ENCODE measurements at places on chromosomes 4 and X. TPM values are rescaled to one million over a fixed set of nuclear protein-coding genes. Genes with fewer than 3 reads are reported as not detected.

HEPH gene
- 19.0 TPM for polyA plus RNA-seq

ASB9 gene
- 1.2 TPM for polyA plus RNA-seq

SHROOM3 gene
- 0.80 TPM for polyA plus RNA-seq

TRAM1L1 gene
- polyA plus RNA-seq = 2.0 TPM

HTN3 gene
- not detected for polyA plus RNA-seq

CXCL3 gene
- 0.72 TPM for polyA plus RNA-seq

SPIN2B gene
- polyA plus RNA-seq = 13.5 TPM

PAK3 gene
- 1.5 TPM for polyA plus RNA-seq

FAT4 gene
- polyA plus RNA-seq = 8.7 TPM

CTAG1A gene
- 0.12 TPM for polyA plus RNA-seq

NAT8L gene
- 1.7 TPM for polyA plus RNA-seq

ASB5 gene
- polyA plus RNA-seq = 0.11 TPM

MSL3 gene
- polyA plus RNA-seq = 33.5 TPM

TTC29 gene
- 0.07 TPM for polyA plus RNA-seq

NHSL2 gene
- polyA plus RNA-seq = 1.4 TPM

TLR2 gene
- polyA plus RNA-seq = 7.9 TPM

IL1RAPL1 gene
- 0.32 TPM for polyA plus RNA-seq

ERCC6L gene
- 0.23 TPM for polyA plus RNA-seq

PDCL2 gene
- not detected for polyA plus RNA-seq

OPN1MW gene
- not detected for polyA plus RNA-seq

BTC gene
- polyA plus RNA-seq = 30.0 TPM

C4orf36 gene
- 1.6 TPM for polyA plus RNA-seq

SOD3 gene
- 16.3 TPM for polyA plus RNA-seq

CXCR3 gene
- not detected for polyA plus RNA-seq

HSFX4 gene
- not detected for polyA plus RNA-seq

STBD1 gene
- polyA plus RNA-seq = 3.3 TPM

WDR17 gene
- 0.73 TPM for polyA plus RNA-seq

POLN gene
- 1.4 TPM for polyA plus RNA-seq

XAGE1A gene
- polyA plus RNA-seq = not detected

PRKG2 gene
- 0.15 TPM for polyA plus RNA-seq

PF4V1 gene
- polyA plus RNA-seq = not detected

UBQLN2 gene
- polyA plus RNA-seq = 18.5 TPM

F8A2 gene
- polyA plus RNA-seq = not detected

IGFBP7 gene
- polyA plus RNA-seq = 4,468 TPM

ARHGAP24 gene
- polyA plus RNA-seq = 6.6 TPM

CT45A5 gene
- not detected for polyA plus RNA-seq

RPL39 gene
- 5,166 TPM for polyA plus RNA-seq

PLP1 gene
- 5.1 TPM for polyA plus RNA-seq

GABRA4 gene
- polyA plus RNA-seq = not detected

GYG2 gene
- polyA plus RNA-seq = 3.1 TPM

COL4A6 gene
- polyA plus RNA-seq = 10.9 TPM

FRMD7 gene
- 0.02 TPM for polyA plus RNA-seq

All from ovary (tissue), 10 donors.